ENCODE measurements at places on chromosomes 1 and 21. TPM values are rescaled to one million over a fixed set of nuclear protein-coding genes. Genes with fewer than 3 reads are reported as not detected.

The PDC gene
- not detected for total RNA-seq

The KAZN gene
- total RNA-seq, result 0.47 TPM

The PLA2G2F gene
- total RNA-seq, result not detected

The ROR1 gene
- total RNA-seq, result not detected

The TNNT2 gene
- total RNA-seq, result not detected

The ZNF362 gene
- total RNA-seq, result 24.4 TPM

The ETNK2 gene
- 3.2 TPM for total RNA-seq

The PIAS3 gene
- total RNA-seq, result 30.3 TPM

The VSIG8 gene
- total RNA-seq, result not detected

The MRPS15 gene
- 32.5 TPM for total RNA-seq

The UBL4B gene
- not detected for total RNA-seq

The LPAR3 gene
- 4.1 TPM for total RNA-seq

The TBCE gene
- total RNA-seq, result 17.0 TPM

The PPP1R12B gene
- 28.2 TPM for total RNA-seq

The HLX gene
- total RNA-seq, result 0.20 TPM

The SMYD3 gene
- total RNA-seq, result 19.7 TPM

The CAPN2 gene
- 178 TPM for total RNA-seq

The TMEM200B gene
- total RNA-seq, result not detected

The NSUN4 gene
- 26.4 TPM for total RNA-seq

The SNX7 gene
- 0.35 TPM for total RNA-seq

The C1orf226 gene
- total RNA-seq, result not detected

The PLPPR4 gene
- total RNA-seq, result not detected

The FCGR3A gene
- total RNA-seq, result 2.1 TPM

The ARHGEF10L gene
- 0.78 TPM for total RNA-seq

The ZNHIT6 gene
- total RNA-seq, result 19.2 TPM

Data from CD4-positive, alpha-beta memory T cell (primary cell).